ENCODE measurements at places on chromosomes 2 and 18. TPM values are rescaled to one million over a fixed set of nuclear protein-coding genes. Genes with fewer than 3 reads are reported as not detected.

Gene SETBP1
- polyA plus RNA-seq = 34.8 TPM

Gene CCDC85A
- polyA plus RNA-seq = 1.6 TPM

DNA sequence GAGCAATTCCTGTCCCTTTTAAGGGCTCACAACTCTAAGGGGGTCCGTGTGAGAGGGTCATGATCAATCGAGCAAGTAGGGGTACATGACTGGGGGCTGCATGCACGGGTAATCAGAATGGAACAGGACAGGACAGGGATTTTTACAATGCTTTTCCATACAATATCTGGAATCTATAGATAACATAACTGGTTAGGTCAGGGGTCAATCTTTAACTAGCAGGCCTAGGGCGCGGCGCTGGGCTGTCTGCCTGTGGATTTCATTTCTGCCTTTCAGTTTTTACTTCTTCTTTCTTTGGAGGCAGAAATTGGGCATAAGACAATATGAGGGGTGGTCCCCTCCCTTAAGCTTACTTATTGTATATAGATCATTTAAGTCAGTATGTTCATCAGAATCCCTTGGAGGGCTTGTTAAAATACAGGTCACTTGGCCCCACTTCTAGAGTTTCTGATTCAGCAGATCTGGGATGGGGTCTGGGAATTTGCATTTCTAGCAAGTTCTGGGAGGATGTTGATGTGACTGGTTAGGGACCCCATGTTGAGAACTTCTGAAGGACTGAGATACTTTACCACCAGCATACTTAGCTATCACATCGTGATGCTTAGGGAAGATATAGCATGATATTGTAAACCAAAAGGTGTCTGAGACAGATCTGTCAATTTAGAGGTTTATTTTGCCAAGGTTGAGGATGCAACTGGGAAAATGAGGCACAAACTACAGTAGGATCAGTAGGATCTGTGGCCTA lies 2.8 kb upstream of the INPP4A start:
- DNase-seq = no peak

DNA sequence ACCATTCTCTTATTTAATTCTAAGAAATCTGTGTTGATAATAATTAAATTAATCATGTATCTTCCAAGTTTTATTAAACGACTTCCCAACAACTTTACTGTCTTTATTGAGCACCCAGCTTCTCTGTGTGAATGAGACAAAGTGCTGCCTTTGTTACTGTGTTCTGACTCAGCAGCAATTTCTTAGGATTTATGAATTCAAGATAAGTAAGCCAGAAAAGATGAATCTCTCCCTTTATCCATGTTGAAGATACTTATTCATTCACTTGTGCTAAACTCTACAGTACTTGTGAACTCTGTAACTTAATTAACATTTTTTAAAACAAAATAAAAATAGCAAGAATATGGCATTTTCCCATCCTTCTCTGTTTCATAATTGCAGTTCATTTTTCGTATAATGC lies 1403.3 kb upstream of the DDX18 start:
- DNase-seq = no peak

DNA sequence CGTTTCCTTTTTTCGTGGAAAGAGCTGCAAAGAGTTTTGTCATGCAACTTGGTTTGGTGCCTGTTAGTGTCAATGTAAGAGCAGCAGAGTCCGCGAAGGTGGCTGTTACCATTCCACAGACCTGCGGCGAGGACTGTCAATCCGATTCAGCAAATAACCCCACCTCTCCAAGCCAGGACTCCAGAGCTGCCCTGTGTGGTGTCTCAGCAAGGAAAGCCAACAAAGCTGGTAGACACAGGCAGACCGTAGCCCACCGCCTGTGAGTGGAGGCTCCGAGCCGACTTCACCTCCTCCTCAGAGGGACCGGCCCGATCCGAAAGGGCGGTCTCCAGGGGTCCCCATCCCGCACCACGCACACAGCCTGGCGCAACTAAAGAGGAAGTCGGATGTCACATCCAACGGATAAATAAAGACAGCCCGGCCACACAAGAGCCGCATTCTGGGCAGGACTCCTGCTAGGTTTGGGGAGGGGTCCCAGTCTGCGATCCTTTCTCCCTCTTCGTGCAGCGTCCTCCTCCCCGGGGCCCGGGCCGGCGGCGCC lies 819 bp downstream of the ANKRD44 start:
- no peak for DNase-seq

Measured in left renal cortex interstitium (tissue), 4 donors.